ENCODE measurements at places on chromosomes 2 and 18.

- DNase-seq: no peak
Measured at GRCh38 chr2:12636837-12637581, 79.7 kb upstream of the TRIB2 start.

DNA sequence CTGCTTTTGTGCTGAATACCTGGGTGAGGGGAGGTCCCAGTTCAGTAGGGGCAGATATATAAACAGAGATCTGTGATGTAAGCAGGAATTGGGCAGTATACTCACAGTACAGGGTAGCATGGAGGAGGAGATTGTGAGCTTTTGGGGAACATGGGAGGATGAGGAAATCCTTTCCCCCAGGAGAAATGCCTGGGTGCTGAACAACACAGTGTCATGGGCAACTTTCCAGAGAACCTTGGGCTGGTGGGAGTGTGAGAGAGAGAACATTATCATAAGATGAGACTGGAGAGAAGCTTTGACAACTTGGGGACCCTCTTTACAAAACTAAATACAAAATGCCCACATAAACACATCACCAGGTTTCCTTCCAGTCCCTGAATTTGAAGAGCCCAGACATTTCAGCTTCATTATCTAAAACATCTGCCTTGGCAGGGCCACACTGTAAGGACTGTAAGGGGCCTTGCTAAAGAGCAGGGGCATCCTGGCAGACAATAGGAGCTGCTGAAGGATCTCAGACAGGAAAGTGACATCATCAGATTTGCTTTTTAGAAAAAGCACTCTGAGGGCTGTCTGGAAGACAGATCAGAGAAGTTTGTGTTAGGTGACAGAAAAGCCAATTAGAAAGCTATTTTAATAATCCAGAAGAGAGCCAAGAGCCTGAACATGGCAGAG is 303.1 kb upstream of the FBXO11 start:
- no peak for DNase-seq

- DNase-seq: no peak
Measured at GRCh38 chr18:12318857-12319256, 10.8 kb downstream of the TUBB6 start.

- no peak for DNase-seq
Measured at GRCh38 chr2:164412831-164413230, 208.5 kb downstream of the GRB14 start.

- peak; percentile 80 for DNase-seq
Measured at GRCh38 chr2:25276569-25277465, 64.9 kb downstream of the DNMT3A start.

GRCh38 chr2:3010001-3010400 is 367.6 kb downstream of the EIPR1 start:
- no peak for DNase-seq

GRCh38 chr2:37333256-37333655 is 8.6 kb upstream of the PRKD3 start:
- DNase-seq: no peak

Data from hematopoietic multipotent progenitor cell (in vitro differentiated cells).